ENCODE measurements at places on chromosomes 12 and 14. TPM values are rescaled to one million over a fixed set of nuclear protein-coding genes. Genes with fewer than 3 reads are reported as not detected.

DNA sequence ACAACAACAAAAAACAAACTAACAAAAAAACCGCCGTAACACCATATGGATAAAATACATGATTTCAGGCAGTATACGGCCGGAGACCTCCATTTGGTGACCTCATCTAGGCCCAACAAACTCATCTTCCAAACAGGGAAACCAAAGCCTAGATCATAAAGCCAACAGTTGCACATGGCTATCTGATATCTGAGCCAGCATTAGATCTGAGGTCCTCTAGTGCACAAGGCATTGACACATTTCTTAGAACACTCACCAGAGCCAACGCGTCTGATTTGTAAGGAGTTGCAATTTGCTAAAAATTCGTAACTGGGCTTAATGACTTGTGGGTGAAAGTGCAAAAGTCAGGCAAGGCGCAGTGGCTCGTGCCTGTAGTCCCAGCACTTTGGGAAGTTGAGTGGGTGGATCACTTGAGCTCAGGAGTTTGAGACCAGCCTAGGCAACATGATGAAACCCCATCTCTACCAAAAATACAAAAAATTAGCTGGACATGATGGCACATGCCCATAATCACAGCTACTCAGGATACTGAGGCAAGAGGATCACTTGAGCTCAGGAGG lies 42.0 kb upstream of the NUDT4 start:
- DNase-seq: no peak

GRCh38 chr14:36676236-36676635 lies 14.6 kb downstream of the PAX9 start:
- DNase-seq: no peak

- DNase-seq: no peak
Measured at GRCh38 chr14:24670594-24670993, 36.6 kb upstream of the GZMB start.

DNA sequence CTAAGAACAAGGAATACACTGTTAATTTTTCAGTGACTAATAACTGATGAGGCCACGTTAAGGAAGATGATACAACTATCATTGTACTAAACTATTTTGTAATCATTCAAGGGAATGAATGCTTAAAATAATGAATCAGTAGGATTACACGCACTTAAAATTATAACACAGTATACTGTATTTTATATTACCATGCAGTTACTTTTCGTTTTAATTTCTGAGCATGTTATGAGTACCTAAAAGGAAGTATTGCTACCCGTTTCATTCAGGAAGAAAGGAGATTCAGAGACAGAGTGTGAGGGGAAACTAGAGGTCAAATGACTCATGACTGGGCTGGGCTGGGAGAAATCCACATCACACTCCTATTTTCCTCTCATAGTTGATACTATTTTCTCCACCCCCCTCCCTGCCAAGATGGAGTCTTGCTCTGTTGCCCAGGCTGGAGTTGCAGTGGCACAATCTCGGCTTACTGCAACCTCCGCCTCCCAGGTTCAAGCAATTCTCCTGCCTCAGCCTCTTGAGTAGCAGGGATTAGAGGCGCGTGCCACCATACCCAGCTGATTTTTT lies 202.0 kb downstream of the PPM1H start:
- DNase-seq: peak; percentile 89

GRCh38 chr12:28857369-28857768 lies 291.7 kb upstream of the FAR2 start:
- no peak for DNase-seq

DNA sequence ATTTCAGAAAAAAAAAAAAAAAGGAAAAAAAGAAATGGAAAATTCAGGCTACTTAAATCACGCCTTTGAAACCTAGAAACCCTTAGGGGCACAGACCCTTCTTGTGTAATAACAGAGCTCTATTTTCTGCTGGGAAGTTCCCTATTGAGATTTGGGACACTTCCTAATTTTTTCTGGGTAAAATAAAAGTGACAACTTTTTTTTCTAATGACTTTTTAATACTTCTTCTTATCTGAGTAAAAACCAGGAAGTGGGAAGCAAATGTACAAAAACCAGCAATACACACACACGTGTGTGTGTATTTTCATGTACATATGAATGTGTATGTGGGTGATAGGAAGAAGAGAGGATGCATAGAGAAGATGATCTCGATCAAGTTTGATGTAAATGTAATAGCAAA lies 35.8 kb downstream of the ETV6 start:
- peak; percentile 84 for DNase-seq

DNA sequence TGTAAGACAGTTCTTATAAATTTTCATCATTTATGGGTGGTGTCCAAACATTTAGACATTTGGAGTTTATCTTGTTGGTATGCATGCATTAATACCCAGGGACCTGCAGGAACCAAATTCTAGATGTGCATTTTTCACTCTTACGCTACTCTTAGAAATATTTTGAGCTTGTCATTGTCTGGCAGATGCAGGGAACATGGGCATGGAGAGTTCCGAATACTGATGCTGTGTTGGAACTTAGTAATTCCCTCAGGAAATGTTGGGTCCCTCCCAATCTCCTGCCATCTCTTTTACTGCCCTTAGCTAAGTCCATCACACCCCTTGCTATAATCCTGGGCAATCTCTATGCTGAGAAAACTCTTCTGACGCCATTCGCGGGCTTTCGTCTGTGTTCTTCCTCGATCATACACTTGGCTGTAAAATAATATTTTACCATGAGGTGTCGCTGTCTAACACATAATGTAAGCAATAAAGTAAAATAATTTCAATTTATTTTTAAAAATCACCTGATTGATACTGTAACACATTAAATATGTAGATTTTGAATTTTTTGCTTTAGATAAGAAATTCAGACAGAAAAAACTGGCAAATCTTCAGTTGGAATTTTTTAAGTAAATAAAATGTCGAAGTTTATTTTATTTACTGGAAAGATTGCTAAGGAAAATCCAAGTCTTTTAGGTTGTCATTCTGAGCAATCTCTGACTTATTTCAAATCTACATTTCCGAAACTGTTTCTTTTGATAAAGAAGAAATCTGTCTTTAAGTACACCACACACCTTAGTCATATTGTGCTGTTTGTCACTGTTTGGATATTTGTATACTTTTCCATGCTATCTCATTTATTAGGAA lies 304.1 kb upstream of the SSTR1 start:
- no peak for DNase-seq

DNA sequence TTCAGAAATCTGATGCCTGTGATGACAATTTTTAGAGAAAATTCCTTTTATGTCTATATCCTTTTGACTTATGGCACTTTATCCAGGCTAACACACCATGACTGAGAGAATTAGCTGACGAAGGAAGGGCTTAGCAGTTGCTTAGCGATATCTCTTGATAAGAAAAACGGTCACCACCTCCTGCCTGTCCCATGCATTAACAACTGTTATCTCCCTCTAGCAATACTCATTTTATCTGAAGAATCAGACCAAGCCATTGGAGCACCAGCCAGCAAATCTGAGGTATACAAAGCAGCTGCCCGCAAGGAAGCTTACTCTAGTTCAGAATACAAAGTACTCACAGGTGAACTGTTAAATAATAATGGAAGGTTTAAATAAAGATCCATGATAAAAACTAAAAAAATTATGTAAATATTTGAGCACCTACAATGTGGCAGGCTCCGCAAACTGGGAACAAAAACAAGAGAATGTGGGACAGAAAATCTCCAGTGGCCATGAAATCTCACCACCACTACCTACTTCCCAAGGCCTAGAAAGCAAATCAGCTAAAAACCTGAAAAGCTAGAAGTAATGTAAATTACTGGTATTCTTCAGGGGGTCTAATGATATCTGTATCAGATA lies 24.3 kb downstream of the PPM1H start:
- no peak for DNase-seq

DNA sequence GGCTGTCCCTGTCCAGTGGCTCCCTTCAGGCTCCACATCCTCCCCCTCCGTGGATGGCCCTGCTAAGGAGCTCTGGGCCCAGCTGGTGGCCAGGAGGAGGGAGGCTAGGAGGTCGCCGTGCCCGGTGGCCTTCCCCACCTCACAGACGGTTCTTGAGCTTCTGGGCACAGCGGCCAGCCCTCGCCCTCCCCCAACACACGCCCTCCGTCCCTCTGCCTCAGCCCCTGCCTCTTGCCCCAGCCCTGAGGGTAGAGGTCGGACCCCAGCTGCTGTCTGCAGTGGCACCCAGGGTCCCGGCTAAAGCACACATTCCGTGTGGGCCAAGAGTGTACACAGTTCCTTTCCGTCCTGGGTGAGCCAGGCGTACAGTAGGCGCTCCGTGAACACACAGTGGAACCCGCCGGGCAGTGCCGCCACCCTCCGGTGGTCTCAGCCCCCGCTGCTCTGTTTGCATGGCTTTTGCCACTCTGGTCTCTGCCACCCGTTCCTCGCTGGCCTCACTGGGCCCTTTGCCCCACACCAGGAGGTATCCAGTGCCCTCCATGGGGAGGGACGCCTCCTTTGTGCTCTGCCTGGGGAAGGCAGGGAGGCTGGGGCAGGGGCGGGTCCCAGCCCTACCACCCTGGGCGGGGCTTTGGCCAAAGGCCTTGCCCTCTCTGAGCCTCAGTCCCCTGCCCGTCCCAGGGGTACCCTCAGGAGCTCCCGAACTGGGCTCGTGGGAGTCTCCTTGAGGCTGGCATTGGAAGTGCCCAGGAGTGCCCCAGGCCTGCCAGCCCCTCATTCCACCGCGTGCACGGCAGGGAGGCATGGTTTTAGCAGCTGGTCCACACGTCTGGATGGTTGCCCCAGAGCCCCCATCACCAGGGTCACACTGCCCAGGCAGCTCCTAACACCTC lies 13.0 kb downstream of the TRMT61A start:
- no peak for DNase-seq

- DNase-seq: no peak
Measured at GRCh38 chr12:105292705-105293104, 37.8 kb upstream of the C12orf75 start.

- no peak for DNase-seq
Measured at GRCh38 chr12:26286186-26286585, 90.8 kb downstream of the SSPN start.

- DNase-seq: no peak
Measured at GRCh38 chr12:7434670-7435069, 9.3 kb downstream of the CD163L1 start.

DNA sequence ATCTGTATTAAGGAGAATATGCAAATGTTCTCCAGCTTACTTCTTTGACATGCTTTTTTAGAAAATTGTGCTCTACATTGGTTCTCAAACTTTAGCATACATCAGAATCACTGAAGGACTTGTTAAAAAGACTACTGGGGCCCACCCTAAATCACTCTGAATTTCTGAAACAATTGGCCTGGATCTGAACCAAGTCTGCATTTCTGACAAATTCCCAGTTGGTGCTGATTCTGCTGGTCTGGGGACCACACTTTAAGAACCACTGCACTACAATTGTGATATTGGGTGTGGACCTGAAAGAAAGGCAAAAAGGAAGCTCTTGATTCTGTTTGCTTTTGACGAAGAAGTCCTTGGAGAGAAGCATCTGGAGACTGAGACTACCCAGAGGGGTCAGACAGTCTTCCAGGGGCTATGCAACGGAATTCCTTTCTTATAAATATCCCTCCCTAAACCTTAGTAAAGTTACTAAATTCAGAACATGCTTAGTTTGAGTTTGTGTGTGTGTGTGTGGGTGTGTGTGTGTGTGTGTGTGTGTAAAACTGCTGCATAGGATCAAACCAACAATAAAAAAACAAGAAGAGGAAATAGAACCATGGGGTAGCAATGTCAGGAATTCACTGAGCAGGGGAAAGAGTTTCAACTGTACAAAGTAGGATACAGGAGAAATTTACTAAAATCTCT lies 36.8 kb downstream of the EAPP start:
- DNase-seq: no peak

- peak; percentile 7 for DNase-seq
Measured at GRCh38 chr12:48105321-48105866, 485 bp downstream of the SENP1 start.

DNA sequence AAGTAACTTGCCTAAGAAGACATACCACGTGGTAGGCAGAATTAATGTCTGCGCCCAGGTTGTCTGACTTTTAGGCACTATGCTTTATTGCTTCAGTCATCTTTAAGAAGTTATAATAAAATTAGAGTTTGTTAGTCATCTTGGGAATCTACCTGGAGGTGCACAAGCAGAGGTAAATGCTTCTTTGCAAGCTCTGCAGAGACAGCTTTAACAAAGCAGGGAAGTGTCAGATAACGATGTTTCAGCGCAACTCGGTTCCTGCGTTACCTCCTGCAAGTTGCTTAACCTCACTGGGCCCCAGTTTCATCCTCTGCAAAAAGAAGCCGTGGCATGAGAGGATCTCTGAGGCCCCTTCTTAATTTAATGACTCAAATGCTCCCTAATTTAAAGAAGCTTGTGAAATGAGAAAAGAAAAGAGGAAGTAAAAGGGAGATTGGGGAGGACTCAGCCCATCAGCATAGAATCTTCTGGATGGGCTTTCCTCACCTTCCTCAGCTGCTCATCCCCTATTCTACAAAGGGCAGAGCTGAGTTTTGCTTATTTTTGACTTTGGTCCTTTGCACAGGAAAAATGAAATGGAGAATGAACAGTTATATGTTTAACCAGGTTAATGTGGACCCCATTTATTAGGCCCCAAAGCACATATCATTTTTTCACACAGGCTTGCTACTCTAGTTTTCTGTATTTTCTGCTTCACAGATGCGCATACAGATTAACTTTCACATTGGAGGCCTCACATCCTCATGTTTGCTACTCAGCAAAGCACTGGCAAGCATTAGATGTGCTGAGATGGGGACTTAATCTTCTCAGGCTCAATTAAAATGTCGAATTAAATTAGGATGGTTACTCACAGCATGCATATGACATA lies 5.1 kb downstream of the ARHGDIB start:
- DNase-seq: peak; percentile 88

DNA sequence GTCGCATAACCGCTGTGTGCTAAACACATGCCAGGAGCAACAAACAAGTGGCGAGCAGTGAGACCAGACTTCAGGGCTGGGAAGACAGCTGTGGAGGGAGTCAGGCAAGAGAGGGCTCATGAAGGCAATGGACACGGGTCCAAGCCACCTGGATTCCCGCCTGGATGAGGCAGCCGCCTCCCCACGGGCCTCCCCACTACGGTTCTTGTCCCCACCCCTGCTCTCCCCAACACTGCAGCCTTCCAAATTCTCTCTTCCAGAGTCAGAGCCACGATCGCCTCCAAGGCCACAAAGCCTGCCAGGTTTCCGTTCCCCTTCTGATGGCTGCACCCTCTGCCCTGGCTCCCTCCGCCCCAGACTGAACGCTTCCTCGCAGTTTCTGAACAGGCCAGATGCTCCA lies 36.1 kb upstream of the PIWIL1 start:
- no peak for DNase-seq

- DNase-seq: peak; percentile 81
Measured at GRCh38 chr14:91377700-91378652, 39.6 kb downstream of the CCDC88C start.

DNA sequence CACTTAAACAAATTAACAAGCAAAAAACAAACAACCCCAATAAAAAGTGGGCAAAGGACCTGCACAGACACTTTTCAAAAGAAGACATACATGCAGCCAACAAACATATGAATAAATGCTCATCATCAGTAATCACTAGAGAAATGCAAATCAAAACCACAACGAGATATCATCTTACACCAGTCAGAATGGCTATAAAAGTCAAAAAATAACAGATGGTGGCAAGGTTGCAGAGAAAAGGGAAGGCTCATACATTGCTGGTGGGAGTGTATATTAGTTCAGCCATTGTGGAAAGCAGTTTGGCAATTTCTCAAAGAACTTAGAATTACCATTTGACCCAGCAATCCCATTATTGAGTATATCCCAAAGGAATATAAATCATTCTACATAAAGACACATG lies 34.6 kb upstream of the NT5DC3 start:
- DNase-seq: no peak

The SLC7A7 gene
- 371 TPM for polyA plus RNA-seq

The PTGR2 gene
- polyA plus RNA-seq: 3.8 TPM

The KRT75 gene
- not detected for polyA plus RNA-seq

The OLR1 gene
- polyA plus RNA-seq: 0.88 TPM

The TMEM63C gene
- not detected for polyA plus RNA-seq

The PPFIA2 gene
- polyA plus RNA-seq: not detected

The KIF5A gene
- polyA plus RNA-seq: not detected

The KCNMB4 gene
- polyA plus RNA-seq: 0.57 TPM

The FSCB gene
- polyA plus RNA-seq: not detected

All from CD14-positive monocyte (primary cell).